ENCODE measurements at places on chromosomes 2 and 18.
A peak's percentile ranks its signal among the peaks of the same experiment; 100 is the strongest.

- peak; percentile 44 for DNase-seq
Measured at GRCh38 chr2:67295406-67295805, 101.7 kb upstream of the ETAA1 start.

GRCh38 chr2:60608679-60609078 is 55.2 kb upstream of the BCL11A start:
- no peak for DNase-seq

GRCh38 chr2:67311536-67311935 is 85.6 kb upstream of the ETAA1 start:
- DNase-seq: no peak

- DNase-seq: no peak
Measured at GRCh38 chr2:18156002-18156401, 277.5 kb downstream of the KCNS3 start.

DNA sequence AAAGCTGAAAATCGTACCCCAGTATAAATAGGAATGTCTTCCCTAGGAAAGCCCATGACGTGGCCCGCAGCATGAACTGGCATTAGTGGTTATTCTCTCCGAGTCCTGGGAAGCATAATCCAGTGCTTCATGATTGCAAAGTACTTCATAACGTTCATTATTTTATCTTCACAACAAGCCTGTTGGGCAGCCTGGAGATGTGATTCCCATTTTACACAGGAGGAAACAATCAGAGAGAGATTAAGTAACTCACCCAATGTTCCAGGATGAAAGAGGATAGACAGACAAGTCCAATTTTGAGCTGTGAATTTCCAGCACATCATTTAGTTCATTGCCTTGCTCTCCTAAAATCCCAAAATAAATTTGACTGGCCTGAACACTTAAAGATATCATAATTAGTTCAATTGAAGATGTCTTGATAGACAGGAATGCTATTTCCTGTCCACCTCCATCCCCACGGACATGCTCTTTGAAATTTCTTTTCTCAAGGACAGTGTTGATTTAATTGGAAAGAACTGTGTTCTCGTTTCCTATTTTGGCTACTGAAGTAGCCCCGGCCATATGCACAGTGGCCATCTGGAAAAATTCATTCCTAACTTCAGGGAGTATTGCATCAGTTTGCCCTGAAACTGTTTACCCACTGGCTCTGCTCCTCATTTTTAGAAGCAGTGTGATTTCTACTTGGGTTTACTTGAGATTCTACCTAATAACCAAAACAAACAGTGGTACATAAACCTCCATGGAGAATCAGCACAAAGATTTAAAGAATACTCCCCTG is 93.9 kb downstream of the VWC2L start:
- DNase-seq: no peak

Measured in Caco-2 (cell line).